Right lung (tissue), 10 donors: ENCODE measurements at places on chromosomes 12 and 14. TPM values are rescaled to one million over a fixed set of nuclear protein-coding genes. Genes with fewer than 3 reads are reported as not detected.

Gene FAM90A1
- 2.4 TPM for polyA plus RNA-seq

Gene AACS
- polyA plus RNA-seq, result 21.3 TPM

Gene NKX2-1
- polyA plus RNA-seq, result 148 TPM

Gene LYZ
- polyA plus RNA-seq, result 42.0 TPM

Gene PLEKHD1
- polyA plus RNA-seq, result 0.29 TPM

Gene PTPRB
- polyA plus RNA-seq, result 39.2 TPM

Gene ABCD2
- 0.22 TPM for polyA plus RNA-seq

Gene EIF2S3B
- polyA plus RNA-seq, result 1.7 TPM

Gene TAS2R20
- 3.8 TPM for polyA plus RNA-seq

Gene KRT73
- 0.13 TPM for polyA plus RNA-seq

Gene ITGA7
- polyA plus RNA-seq, result 11.4 TPM

Gene KCNMB4
- polyA plus RNA-seq, result 25.5 TPM

Gene G2E3
- 21.5 TPM for polyA plus RNA-seq

Gene GNB3
- polyA plus RNA-seq, result 5.9 TPM

Gene GLIPR1L1
- polyA plus RNA-seq, result 0.61 TPM

Gene RERG
- polyA plus RNA-seq, result 18.2 TPM

Gene ATL1
- polyA plus RNA-seq, result 8.1 TPM

Gene KRT83
- polyA plus RNA-seq, result not detected

Gene CCDC196
- polyA plus RNA-seq, result not detected

Gene KLRG1
- polyA plus RNA-seq, result 1.7 TPM

Gene TGFB3
- polyA plus RNA-seq, result 174 TPM

Gene BIN2
- 6.1 TPM for polyA plus RNA-seq

Gene GPR137C
- 9.1 TPM for polyA plus RNA-seq

Gene WDHD1
- 25.4 TPM for polyA plus RNA-seq

Gene TMEM63C
- polyA plus RNA-seq, result 0.29 TPM

Gene TDG
- polyA plus RNA-seq, result 51.0 TPM

Gene CLEC4D
- polyA plus RNA-seq, result 0.31 TPM

Gene OR6C70
- not detected for polyA plus RNA-seq

Gene TAS2R42
- not detected for polyA plus RNA-seq

Gene CCDC184
- 0.33 TPM for polyA plus RNA-seq

Gene MYBPC1
- 0.49 TPM for polyA plus RNA-seq

Gene ADCK1
- polyA plus RNA-seq, result 6.8 TPM

Gene SLC7A8
- polyA plus RNA-seq, result 126 TPM

Gene MYH6
- polyA plus RNA-seq, result 0.18 TPM

Gene REM2
- polyA plus RNA-seq, result 0.81 TPM

Gene C12orf54
- 0.74 TPM for polyA plus RNA-seq

Gene TAS2R19
- 2.5 TPM for polyA plus RNA-seq

Gene TTC6
- 9.7 TPM for polyA plus RNA-seq

Gene RAD9B
- polyA plus RNA-seq, result 1.1 TPM

Gene RIMBP2
- 16.1 TPM for polyA plus RNA-seq

Gene NYNRIN
- 88.7 TPM for polyA plus RNA-seq

Gene PMCH
- 1.0 TPM for polyA plus RNA-seq

Gene MIP
- not detected for polyA plus RNA-seq

Gene CLEC1B
- polyA plus RNA-seq, result 2.5 TPM

Gene KCNH3
- polyA plus RNA-seq, result 1.2 TPM

Gene RAB35
- polyA plus RNA-seq, result 35.5 TPM

Gene BTBD7
- 44.5 TPM for polyA plus RNA-seq

Gene TAS2R9
- not detected for polyA plus RNA-seq

Gene KLRF1
- polyA plus RNA-seq, result 2.5 TPM

Gene VWF
- 104 TPM for polyA plus RNA-seq

Gene AKAP3
- polyA plus RNA-seq, result 2.5 TPM

Gene TPPP2
- polyA plus RNA-seq, result 0.21 TPM

Gene SLC8A3
- 7.3 TPM for polyA plus RNA-seq

Gene NTF3
- 3.0 TPM for polyA plus RNA-seq

Gene GNG2
- polyA plus RNA-seq, result 99.1 TPM

Gene DAO
- polyA plus RNA-seq, result not detected
